ENCODE measurements at places on chromosomes 5 and 9. TPM values are rescaled to one million over a fixed set of nuclear protein-coding genes. Genes with fewer than 3 reads are reported as not detected.

The NR6A1 gene
- total RNA-seq, result 0.78 TPM

The ANKDD1B gene
- total RNA-seq, result 0.41 TPM

The FCN1 gene
- 99.1 TPM for total RNA-seq

The SELENOP gene
- total RNA-seq, result not detected

The FBXL7 gene
- not detected for total RNA-seq

The ARAP3 gene
- total RNA-seq, result 8.5 TPM

The FBN2 gene
- 6.8 TPM for total RNA-seq

The FCHO2 gene
- 7.1 TPM for total RNA-seq

The UBE2D2 gene
- 214 TPM for total RNA-seq

The PCAT7 gene
- total RNA-seq, result not detected

The PCDHGA12 gene
- total RNA-seq, result not detected

The ACOT12 gene
- not detected for total RNA-seq

The TMC1 gene
- total RNA-seq, result not detected

The TXNDC8 gene
- not detected for total RNA-seq

The ADGRD2 gene
- not detected for total RNA-seq

The INPP5E gene
- 17.9 TPM for total RNA-seq

The LHX6 gene
- total RNA-seq, result not detected

The C5orf46 gene
- total RNA-seq, result not detected

The ITGA2 gene
- total RNA-seq, result 0.43 TPM

The B4GALT7 gene
- total RNA-seq, result 42.2 TPM

The FOXD4L6 gene
- not detected for total RNA-seq

The CEMIP2 gene
- total RNA-seq, result 69.5 TPM

The CFAP157 gene
- total RNA-seq, result 0.22 TPM

The PLEKHG4B gene
- total RNA-seq, result not detected

All from naive thymus-derived CD4-positive, alpha-beta T cell (primary cell).